T follicular helper cell (primary cell): ENCODE measurements at places on chromosomes 11 and 22.

DNA sequence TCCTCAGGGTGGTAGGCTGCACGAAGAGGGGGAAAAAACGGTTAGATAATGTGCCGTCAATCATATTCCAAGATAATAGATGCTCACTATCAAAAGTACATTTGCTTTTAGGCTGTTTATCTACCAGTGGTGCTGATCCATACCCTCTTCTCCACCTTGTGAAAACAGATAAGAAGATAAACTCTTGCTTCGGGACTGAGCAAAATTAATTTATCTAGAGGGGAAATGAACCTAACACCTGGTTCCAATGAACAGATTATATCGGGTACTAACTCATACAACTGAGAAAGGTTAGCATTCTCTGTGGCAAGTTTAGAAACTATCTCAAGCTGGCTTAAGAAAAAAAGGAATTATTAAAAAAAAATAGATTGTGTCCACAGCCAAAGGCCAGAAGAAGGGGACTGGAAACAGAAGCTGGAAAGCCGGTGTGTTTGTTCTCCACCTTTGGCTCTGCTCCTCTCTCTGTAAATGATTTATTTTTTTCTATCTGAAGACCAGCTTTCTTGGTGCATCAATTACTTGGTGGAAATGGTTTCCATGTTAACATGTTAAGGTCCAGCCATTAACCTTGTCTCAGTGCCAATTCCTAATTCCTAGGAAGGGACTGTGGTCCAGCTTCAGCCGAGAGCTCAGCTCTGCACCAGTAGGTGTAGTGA is 55.8 kb downstream of the SC5D start:
- DNase-seq, result no peak

DNA sequence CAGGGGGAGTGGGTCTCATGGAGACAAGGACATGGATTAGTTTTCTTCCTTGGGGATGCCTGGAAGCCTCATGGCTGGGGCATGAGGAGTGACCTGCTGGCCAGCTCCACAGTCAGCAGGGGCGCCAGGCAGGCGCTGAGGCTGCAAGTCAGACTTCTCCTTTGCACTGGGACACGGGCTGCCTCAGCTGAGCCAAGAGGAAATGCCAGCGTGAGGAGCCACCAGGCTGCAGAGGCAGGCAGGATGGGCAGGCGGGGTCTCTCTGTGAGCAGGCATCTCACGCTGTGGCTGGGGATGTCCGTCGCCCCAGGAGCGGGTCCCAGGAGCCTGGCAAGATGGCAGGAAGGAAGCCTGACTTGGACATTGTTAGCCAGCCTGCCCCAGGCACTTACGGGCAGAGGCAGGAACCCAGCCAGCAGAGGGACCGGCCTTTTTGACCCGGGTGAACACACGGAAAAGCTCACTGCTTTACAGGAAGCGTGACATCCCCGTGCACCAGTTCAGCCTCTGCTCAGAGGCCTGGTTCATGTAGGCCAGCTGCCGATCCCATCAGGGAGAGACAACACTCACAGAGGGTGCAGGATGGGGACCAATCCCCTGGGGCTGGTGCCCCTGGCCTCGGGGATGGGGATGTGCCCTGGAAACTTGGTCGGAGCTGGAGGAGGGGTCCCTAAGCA is 10.2 kb downstream of the GNB1L start:
- DNase-seq, result no peak

GRCh38 chr11:78450866-78451265 is 33.2 kb upstream of the GAB2 start:
- no peak for DNase-seq

DNA sequence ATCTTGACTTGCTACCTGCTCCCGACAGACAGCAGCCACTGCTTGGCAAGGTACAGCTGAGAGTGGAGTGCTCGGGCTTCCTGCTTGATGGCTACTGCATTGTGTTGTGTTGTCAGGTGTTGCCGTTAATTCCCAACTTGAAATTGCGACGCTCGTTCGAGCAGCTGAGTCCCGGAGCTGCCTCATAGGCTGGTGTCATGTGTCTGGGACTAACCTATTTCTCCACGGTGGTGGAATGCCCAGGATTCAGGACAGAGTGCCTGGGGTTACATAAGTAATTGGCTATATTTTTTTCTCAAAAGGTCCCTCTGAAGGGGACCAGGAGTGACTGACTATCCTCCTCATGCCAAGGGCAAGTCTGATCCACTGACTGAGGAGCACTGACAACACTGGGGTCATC is 18.5 kb downstream of the COMMD9 start:
- no peak for DNase-seq

DNA sequence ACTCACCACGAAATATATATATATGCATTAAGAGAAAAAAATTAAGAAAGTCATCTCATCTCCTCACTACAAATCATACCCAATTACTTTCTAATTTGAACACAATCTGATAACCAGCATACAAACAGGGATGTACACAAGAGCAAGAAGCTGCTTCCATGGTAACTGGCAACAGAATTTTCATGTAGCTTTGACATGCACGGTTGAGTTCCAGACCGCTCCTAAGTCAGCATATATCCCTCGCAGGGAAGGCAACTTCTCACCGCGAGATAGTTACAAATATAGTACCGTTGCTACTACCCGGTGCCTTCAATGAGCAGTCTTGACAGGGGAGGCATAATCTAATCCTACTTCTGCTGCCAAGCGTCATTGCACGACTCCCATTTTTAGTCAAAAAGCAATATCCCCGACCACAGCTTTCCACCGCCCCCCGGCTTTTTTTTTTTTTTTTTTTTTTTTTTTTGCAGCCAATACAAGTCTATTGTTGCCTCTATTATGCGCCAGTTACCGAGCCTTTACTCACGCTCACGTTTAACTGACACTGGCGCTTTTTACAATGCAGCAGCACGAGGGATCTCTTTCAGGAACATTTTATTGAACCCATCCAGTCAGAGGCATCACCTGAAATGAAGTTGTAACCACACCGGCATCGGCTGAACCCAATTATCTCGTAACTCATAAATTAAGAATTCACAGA is 2.2 kb downstream of the CADM1 start:
- DNase-seq, result no peak

DNA sequence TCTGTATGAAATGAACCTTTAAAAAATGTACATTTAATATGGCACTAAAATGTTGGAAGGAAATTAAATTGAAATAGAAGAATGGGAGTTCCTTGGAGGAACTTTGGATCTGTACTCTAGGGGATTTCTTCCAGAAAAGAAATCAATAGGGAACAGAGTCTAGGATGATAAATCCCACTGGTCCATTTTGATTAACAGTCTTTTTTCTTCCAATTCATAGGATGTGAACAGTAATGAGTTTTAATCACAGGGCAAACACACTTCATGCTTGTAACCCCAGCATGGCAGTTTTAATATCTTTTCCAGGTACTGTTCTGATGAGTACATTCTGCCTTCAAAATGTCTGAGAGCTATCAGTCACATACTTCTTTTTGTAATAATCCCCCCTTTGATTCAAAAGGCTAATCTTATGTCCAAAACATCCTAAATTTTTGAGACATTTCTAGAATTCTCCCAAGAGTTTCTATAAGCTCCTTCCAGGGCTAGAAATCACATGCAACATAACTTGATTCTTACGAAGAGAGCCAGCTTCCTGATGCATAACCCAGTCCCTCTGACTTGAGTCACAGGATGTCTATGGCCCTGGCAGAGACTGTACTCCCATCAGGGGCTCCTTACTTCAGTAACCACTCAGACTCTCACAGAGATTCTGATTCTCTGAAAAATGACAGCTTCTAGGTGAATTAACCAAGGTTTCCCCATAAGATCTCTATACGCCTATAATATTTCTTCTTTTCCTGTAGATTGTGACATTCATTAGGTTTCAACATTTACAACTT is 112.9 kb downstream of the SLC36A4 start:
- DNase-seq, result no peak

GRCh38 chr22:48899523-48900326 is 927.9 kb downstream of the BRD1 start:
- no peak for DNase-seq

DNA sequence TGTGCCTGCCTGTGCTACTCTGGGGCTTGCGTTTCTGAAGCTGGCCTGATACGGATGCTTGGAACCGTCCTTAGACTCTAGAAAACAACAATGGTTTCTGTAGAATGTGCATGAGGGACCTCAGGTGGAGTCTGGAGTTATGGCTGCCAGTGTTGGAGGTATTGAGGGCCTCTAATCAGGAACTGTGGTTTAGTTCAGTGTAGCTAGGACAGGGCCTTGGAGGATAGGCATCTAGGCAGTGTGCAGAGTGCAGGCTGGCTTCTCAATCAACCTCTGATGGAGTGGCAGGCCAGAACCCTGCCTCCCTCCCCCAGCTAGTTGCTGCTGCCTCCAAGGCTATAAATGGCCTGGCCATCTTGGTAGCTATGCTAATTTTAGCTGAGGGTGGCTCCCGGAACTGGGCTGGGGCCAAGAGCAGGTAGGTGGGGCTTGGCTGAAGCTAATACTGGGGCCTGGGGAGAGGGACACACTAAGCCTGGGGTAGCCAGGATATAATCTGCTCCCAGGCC is 4.0 kb downstream of the STIM1 start:
- DNase-seq, result no peak

DNA sequence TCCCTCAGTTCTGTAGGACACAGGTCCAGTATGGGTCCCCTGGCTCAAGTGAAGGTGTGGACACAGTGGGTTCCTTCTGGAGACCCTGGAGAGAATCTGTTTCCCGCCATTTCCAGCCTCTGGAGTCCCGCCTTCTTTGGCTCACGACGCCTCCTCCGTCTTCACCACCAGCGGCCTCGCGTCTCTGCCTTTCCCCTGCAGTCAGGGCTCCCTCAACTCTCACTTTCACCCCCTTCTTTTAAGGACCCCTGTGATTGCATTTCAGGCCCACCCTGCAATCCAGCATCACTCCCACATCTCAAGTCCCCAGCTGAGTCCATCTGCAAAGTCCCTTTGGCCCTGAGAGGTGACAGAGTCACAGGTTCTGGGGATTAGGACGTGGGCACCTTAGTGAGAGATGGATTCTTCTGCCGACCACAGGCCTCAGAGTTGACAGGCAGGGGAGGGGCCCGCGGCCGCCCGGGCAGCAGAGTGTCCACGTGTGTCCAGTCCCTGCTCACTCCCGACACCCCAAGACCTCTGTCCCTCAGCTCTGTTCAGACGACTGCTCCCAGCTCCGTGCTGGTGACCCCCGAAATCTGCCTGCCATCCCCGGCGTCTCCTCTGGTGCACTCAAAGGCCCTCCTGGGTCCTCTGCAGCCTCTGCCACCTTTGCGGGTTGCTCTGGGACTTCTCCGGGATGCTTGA is 36.9 kb upstream of the KRTAP5-7 start:
- no peak for DNase-seq

- no peak for DNase-seq
Observed at GRCh38 chr11:5277807-5278382, 8.2 kb upstream of the HBE1 start.

DNA sequence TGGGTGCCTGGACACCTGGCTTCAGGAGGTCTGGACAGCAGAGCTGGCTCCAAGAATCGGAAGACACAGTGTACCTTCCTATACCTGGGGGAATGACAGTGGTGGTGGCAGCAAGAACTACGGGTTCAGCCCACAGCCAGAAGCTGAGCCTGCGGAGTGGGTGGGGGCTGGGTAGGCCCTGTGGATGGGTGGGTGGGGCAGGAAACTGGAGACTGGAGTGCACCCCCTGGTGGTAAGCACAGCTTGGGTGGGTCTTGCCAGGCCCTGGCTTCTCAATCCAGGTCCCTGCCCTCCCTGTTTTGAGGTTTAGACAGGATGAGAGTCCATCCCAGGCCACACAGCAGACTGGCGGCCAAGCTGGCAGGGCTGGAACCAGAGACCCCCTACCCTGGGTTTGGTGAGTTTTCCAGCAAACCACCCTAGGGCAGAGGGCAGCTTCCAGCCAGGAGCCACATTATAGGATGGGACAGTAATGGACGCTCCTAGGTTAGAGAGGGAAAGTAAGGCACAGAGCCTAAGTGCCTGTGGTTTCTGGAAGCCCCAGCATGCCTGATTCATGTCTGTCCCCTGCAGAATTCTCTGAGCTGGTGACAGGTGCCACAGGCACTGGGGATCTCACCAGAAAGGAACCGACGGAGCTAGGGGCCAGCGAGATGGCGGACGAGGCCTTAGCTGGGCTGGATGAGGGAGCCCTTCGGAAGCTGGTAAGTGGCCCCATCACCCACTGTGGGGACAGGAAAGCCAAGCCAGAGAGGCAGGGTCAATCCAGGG is 1.7 kb downstream of the SMTN start:
- peak; percentile 34 for DNase-seq

DNA sequence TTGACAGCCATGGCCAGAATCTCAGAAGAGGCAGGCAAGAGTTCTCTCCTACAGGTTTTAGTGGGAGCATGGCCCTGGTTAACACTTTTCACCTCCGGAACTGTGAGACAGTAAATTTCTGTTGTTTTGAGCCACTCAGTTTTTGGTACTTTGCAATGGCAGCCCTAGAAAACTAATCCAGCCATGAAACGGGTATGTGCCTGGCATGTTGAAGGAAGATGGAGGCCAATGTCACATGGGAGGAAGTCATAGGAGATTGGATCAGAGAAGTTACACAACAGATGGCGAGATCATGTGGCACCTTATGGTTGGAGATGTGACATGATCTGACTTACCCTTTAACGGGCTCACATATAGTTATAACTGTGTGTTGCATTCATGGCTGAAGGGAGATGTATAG is 63.2 kb upstream of the EED start:
- no peak for DNase-seq

- DNase-seq, result no peak
Observed at GRCh38 chr11:79046366-79046765, 394.5 kb downstream of the TENM4 start.

GRCh38 chr11:20055312-20055711 is 105.0 kb downstream of the DBX1 start:
- DNase-seq, result no peak

GRCh38 chr11:9922806-9923205 is 258.9 kb downstream of the SWAP70 start:
- no peak for DNase-seq

DNA sequence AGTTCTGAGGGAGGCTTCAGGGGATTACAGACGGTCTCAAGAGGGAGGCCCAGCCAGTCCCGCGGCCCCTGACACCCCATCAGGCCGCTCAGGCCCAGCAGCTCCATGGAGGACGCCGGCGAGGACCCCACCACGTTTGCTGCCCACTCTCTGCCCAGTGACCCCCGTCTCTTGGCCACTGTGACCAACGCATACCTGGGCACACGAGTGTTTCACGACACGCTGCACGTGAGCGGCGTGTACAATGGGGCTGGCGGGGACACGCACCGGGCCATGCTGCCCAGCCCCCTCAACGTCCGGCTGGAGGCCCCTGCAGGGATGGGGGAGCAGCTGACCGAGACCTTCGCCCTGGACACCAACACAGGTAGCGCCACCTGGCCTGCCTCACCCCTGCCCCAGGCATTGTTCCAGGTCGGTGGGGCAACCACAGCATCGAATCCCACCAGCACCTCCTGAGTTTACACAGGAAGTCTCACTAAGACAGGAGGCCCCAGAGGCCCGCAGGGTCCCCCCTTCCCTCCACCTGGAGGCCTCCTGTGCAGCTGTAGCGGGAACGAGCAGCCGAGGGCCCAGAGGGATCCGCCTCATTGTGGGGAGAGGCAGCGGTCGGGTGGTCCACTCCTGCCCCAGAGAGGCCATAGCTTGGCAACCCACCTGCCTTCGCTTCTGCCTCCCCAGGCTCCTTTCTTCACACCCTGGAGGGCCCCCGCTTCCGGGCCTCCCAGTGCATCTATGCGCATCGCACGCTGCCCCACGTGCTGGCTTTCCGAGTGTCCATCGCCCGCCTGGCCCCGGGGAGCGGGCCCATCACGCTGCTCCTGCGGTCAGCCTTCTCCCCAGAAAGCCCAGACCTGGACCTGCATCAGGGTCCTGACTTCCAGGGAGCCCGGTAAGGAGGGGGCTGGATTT is 1.0 kb downstream of the PGGHG start:
- no peak for DNase-seq
